ENCODE measurements at places on chromosomes 7 and 10.
A peak's percentile ranks its signal among the peaks of the same experiment; 100 is the strongest.

GRCh38 chr7:26293569-26294308, 2.1 kb downstream of the SNX10 start:
- DNase-seq, result peak; percentile 21

DNA sequence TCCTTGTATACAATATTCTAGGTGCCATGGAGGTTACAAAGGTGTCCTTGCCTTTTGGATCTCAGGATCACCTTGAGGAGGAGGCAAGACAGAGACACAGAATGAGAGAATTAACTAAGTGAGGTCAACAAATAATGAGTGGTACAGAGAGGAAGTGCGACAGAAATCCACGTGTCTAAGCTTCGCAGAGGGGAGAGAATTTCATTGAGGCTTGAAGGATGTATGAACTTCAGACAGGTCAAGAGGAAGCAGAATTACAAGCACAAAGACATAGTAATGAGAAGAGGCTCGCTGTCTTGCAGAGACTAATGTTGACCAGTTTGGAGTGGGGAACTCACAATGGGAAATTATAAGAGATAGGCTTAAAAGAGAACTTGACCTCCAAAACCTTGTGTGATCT, 308.7 kb downstream of the FRMD4A start:
- DNase-seq, result no peak

GRCh38 chr7:22125436-22125835, 179.7 kb upstream of the CDCA7L start:
- no peak for DNase-seq

GRCh38 chr7:117072620-117073118, 119.4 kb downstream of the ST7 start:
- DNase-seq, result no peak

DNA sequence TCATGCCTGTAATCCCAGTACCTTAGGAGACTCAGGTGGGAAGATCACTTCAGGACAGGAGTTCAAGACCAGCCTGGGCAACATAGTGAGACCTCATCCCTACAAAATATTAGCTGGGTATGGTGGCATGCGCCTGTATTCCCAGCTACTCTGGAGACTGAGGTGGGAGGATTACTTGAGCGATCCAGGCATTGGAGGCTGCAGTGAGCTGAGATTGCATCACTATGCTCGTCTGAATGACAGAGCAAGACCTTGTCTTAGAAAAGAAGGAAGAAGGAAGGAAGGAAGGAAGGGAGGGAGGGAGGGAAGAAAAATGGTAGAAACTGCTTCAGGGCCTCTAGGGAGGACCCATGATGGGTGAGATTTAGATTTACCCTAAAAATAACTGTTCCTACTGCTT, 112.3 kb downstream of the SPDYE5 start:
- DNase-seq, result no peak

- DNase-seq, result no peak
These were observed 26.8 kb upstream of the PSAP start for GRCh38 chr10:71877821-71878220.

DNA sequence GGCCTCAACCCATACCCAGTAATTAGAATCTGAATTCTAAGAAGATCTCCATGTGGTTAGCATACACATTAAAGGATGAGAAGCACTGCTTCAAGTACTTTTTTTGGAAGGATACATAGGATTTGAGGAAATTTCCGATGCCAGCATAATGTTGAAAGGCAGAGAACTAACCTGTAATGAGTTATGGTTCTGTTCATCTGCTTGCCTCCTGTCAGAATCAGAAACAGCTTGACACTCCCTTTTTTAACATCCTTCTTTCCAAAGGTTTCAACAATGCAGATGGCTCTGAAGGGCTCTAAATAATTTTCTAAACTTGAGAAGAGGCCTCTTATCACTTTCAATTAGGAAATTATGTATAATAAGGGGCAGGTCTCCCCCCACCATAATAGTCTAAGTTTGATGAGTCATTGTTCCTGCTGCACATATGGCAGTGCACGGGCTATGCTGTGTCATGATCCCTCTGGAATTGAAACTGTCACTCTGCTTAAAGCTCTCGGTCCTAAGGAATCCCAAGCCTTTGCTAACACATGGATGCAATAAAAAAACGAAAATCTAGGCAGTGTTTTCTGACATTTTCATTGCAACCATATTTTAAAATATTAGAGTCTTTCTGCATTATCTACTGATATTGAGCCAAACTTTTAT, 291.2 kb upstream of the FZD1 start:
- DNase-seq, result no peak

- no peak for DNase-seq
These were observed 69.8 kb downstream of the GNA12 start for GRCh38 chr7:2774280-2774679.

DNA sequence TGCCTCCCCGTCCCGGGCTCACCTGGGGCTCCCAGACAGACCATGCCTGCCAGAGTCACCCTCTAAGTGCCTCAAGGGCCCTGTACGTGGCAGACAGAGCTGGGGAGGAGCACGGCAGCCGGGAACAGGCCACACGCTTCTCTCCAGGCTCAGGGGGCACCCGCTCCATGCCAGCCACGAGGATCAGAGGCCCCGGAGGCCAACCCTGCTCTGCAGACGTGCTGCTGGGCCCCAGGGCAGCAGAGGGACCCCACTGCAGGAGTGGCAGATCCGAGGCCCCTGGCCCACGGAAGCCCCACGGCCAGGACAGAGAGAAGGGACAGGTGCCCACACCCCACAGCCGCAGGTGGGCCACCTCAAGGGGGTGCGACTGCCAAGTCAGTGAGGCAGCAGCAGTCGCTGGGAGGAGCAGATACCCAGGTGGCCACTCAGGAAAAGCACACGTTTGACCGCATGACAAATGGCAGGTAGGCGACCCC, 58.4 kb upstream of the TNRC18 start:
- DNase-seq, result no peak

DNA sequence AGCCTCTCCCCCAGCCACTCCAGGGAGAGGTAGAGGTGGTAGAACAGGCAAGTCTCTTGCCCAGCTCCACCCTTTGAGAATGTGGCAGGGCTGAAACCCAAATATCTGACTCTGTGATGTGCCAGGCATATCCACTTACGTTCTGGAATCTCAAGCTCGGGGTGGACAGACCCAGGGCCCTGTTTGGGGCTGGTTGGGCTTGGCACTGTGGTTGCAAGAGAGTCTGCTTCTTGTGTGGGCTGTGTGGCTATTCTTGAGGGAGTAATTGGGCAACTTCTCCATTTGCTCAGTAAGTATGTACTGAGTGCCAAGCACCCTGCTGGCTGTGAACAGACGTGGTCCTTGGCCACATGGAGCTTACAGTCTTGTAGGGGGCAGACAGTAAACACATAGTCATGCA, 4.7 kb downstream of the UBTD1 start:
- DNase-seq, result no peak

DNA sequence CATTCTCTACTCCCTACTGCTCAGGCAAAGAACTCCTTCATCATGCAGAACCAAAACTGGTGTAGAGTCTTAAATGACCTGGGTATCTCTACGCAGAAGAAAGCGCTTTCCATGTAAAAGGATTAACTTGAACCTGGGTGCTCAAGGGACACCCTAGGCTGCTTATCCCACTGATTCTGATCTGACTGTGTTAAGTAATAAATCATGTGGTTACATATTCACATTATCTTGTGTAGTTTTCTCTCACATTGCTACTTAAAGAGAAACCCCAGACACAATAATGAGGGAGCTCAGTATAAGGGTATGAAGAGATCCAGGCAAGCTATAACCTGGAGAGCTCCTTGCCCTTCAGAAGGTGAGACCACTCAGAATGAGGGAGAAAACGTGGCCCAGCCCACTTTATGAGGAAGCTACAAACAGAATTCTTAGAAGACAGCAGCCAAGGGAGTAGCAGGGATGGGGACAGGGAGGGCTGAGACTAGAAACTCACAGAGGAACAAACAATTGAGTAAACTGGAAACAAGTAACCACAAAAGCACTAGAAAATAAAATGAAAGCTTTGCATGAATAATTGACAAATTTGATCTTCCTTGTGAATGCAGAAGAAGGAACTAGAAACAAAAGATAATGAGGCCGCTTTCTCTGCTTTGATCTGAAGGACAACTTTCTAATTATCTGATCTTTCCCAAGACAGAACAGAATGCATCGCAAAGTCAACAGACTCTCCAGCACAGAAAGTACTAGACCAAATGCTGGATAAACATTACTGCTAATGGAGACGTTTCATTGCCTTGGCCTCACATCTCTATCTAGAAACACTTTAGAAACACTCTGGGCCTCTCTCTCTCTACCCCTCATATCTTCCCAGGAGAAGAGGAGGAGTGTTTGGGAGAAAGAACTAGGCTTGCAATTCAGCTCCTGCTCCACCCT, 76.1 kb downstream of the LRRC17 start:
- no peak for DNase-seq

DNA sequence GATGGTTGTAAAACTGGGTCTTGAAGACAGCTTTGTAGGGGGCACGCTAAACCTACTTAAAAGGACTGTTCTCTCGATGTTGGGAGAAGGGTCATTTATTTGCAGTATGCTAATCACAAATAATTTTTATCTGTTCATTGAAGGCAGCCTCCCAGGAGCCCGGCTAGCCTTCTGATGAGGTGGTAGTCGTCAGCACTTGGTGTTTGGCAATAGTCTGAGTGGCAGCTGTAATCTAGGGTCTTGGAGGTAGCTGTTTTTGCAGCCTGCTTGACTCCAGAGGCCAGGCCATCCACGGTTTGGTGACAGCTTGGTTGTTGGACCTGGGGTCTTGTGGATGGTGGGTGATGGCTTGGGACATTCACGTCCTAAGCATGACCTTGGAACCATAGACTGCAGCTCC, 2.2 kb downstream of the GTF2IRD1 start:
- no peak for DNase-seq

Measured in stimulated activated CD4-positive, alpha-beta T cell treated with anti-CD3 and anti-CD28 coated beads, Interleukin-4, amount 100 ng/mL, for 4 hours (primary cell).